ENCODE measurements at places on chromosomes 1 and 21.

GRCh38 chr1:61173118-61173517, 90.8 kb downstream of the NFIA start:
- DNase-seq = no peak

- no peak for DNase-seq
Observed at GRCh38 chr1:151604291-151604690, 7.6 kb upstream of the SNX27 start.

DNA sequence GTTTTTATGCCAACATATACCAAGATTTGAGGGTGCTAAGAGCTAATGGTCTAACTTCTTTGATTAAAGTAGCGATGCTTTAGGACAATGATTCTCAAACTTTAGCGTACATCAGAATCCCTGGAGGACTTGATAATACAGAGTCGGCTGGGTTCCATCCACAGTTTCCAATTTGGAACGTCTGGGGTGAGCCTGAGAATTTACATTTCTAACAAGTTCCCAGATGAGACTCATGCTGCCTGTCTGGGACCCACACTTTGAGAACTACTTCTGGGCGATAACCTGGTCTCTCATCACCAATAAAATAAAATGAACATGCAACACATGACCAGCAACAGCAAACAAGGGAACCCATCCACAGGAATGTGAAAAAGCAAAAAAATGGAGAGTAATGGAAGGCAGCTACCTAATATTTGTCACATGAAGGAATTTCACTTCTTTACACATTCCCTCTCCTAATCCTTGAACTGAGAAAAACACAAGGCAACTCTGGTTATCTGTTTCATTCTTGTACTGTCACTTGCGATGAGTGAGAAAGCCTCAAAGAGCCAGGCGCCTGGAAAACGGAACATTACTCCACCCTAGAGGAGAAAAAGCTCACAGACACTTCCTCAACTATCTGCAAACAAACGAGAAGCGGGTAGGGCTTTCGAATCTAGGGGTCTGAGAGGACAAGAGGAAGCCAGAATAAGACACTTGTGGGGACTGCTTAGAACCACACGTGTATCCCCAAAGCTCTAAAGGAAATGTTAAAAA, 14.0 kb downstream of the HSF2BP start:
- DNase-seq = no peak

DNA sequence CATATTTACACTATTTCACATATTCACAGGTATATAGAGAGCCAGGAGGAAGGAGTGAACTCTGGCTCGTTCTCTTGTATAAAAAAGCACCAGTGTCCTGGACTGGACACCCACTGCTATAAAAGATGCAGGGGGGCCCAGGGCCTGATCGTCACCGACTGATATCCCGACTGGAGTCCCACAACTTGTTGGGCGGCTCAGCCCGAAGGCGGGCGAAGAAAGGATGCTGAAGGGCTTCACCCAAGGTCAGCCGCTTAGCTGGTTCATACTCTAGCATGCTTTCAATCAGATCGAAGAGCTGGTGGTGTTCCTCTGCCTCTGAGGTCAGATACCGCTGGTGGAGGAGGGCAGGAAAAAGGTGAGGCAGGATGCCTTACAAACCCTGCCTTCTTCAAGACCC, 907 bp upstream of the SCAMP3 start:
- no peak for DNase-seq

- no peak for DNase-seq
Observed at GRCh38 chr1:95122151-95122697, 5.1 kb downstream of the TLCD4 start.

GRCh38 chr1:101235216-101235695, 1.6 kb upstream of the S1PR1 start:
- DNase-seq = no peak

- DNase-seq = no peak
Observed at GRCh38 chr1:46532095-46532494, 19.4 kb downstream of the KNCN start.

GRCh38 chr1:49026230-49026811, 249.6 kb upstream of the BEND5 start:
- no peak for DNase-seq

- peak; percentile 35 for DNase-seq
Observed at GRCh38 chr1:208731981-208732821, 488.0 kb upstream of the PLXNA2 start.

- no peak for DNase-seq
Observed at GRCh38 chr1:238176441-238176840, 285.7 kb upstream of the ZP4 start.

DNA sequence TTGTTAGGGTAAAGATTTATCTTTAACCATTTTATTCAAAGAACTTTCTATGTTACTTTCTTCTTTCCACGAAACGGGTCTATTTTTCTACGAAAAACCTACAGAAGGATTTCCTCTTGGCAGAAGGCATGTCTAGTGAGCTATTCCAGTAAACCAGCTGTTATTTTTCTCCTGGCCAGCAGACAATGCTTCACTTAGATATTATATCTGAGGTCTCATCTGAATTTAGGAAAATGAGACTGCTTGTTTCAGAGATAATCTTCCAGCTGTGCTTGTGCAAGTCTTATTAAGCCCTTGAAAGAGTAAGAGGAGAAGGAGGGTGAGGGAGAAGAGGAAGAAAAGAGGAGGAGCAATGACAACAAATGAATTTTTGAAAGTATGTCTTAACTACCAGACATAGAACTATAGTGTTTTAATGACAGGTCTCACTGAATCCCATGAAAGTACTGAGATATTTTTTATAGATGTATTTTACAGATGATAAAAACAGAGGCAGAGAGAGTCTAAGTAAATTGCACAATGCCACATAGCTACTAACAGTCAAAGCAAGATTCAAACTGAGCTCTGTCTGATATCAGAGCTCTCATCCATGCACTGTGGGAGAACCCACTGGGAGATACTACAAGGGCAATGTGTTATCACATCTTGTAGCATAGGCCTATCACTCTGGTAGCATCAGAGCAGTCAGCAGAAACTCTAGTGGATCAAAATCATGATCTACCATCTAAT, 54.6 kb upstream of the SAMSN1 start:
- no peak for DNase-seq

DNA sequence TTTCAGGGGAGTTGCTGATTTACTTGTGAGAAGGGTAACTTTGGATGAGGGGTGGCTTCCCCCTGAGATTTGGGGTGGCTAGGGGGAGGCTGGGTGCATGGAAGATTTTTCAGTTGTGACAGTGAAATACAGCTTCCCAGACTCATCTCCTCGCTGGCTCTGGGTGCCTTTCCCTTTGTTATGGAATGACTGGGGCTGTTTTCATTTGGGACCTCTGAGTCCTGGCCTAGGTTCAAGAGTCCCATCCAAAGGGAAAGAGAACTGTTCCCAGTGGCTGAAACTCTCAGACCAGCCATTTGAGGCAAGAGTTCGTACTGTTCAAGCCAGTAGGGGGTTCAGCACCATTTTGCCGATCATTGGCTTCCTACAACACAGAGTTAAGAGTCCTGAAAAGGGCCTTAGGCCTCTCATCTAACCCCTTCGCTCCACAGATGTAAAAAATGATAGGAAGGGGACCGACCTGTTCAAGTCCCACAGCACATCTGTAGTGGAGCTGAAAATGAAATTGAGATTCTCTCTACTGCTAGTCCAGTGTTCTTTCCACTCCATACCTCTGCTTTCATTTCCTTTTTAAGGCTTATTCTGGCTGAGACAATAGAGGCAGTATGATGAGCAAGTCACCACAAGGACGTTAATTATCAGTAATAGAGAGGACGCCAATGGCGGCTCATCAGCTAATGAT, 958 bp downstream of the DDR2 start:
- DNase-seq = no peak

GRCh38 chr1:153841463-153841994, 66.3 kb downstream of the SLC27A3 start:
- DNase-seq = no peak

- peak; percentile 81 for DNase-seq
Observed at GRCh38 chr1:223708001-223708359, 4.4 kb upstream of the CAPN2 start.

GRCh38 chr1:71857862-71858261, 424.5 kb downstream of the NEGR1 start:
- DNase-seq = no peak

DNA sequence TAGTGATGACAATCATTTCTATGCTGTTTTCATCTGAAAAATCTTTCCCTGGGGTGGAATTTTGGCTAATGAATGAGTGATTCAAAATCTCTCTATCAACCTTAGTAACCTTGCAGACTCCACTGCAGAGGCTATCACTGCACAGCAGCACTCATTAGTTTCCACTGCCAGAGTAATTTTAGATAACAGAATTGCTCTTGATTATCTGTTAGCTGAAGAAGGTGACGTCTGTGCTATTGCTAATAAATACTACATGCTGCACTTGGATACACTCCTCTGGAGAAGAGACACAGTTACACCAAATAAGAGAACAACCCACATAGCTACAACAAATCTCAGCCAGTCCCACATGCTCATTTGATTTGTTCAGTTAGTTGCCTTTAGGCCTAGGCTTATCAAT, 1348.4 kb downstream of the NCAM2 start:
- no peak for DNase-seq

GRCh38 chr1:181608386-181608785, 125.1 kb downstream of the CACNA1E start:
- no peak for DNase-seq

- DNase-seq = no peak
Observed at GRCh38 chr1:206449565-206449964, 20.7 kb upstream of the IKBKE start.

GRCh38 chr1:2159124-2159523, 35.4 kb downstream of the FAAP20 start:
- DNase-seq = no peak

GRCh38 chr1:107277022-107277421, 136.2 kb downstream of the NTNG1 start:
- DNase-seq = peak; percentile 28

GRCh38 chr1:210700083-210700482, 371.4 kb downstream of the HHAT start:
- no peak for DNase-seq

- DNase-seq = no peak
Observed at GRCh38 chr1:148158341-148159003, 6.4 kb upstream of the NBPF11 start.

GRCh38 chr1:193222056-193222615, 35.7 kb upstream of the B3GALT2 start:
- DNase-seq = no peak

GRCh38 chr1:60978421-60979357, 103.7 kb upstream of the NFIA start:
- DNase-seq = peak; percentile 62

DNA sequence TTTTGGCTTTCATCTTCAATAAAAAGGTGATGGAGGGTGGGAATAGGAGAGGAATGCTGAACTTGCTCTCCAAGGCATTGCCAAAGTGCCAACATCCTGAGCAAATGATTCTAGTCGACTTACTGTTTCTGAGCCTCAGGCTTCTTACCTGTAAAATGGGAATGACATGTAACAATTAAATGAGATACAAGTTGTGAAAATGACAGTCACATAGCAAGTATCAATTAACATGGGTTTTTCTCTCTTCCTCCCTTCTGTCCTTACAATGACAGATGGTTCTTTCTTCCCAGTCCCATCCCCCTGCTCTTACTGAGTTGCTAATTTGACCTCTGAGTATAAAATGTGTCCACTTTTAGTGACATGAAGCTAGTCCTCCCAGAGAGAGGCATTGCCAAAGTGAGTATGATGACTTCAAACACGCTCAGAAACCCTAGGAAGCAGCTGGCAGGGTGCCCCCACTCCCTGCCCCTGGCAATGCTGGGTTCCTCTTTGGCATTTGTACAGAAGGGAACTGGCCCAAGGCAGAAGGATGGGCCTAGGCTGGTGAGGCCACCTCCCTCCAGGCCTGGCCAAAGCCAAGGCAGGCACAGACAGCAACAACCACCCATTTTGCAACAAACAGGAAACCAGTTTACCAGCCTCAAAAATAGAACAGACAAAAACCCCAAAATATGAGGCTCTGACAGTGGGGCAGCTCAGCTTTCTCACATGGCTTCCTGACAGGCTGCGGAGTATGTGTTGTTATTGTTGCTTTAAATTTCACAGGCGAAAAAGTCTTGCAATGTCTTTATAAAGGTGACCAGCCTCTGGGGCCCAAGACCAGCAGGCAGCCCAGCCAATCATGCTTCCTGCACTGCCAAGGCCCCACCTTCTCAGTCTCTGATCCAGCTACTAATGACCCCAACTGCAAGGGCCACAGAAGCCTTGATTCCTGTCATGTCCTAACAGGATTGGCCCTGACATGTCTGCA, 115.9 kb downstream of the HIVEP3 start:
- DNase-seq = peak; percentile 92

- no peak for DNase-seq
Observed at GRCh38 chr1:160022330-160023310, 9.2 kb downstream of the PIGM start.

- DNase-seq = no peak
Observed at GRCh38 chr1:178702146-178702545, 22.9 kb upstream of the RALGPS2 start.

All from NCI-H2029 treated with DMSO at 0.1 percent for 48 hours (cell line).